ENCODE measurements at places on chromosomes 1 and 21.

GRCh38 chr1:89260566-89261255 lies 11.9 kb downstream of the GBP5 start:
- no peak for DNase-seq

- DNase-seq: no peak
These were observed 19.4 kb downstream of the NEK7 start for GRCh38 chr1:198176179-198176578.

- no peak for DNase-seq
These were observed 19.1 kb upstream of the LMX1A start for GRCh38 chr1:165375623-165376022.

DNA sequence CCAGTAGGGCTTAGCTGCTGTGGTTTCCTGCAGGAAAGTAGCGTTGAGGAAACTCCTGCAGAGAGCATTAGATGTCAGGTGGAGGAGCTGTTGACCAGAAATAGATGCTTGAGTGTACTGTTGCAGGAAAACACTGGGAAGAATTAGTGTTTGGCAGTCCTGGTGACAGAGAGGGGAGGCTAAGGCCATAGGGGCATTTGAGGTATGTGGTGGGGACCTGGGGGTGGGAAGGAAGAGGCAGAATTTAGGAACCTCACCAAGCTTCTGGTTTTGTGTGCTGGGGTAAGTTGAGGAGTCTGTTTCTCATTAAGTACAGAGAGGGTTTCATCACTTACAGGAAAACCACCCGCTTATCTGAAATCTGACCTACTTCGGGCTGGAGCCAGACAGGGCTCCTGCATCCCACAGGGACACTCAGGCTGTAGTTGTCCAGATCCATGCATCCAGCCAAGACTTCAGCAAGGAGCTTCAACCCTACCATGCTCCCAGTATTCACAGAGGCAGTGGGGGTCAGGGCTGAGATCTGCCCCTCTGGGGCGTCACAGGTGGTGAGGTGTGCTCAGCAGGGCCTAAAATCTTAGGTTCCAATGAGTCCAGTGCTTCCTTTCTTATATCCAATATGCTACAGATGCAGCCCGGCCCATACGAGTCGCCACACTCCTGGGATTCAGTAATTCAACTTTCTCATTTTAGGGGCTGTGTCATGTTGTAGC lies 15.1 kb downstream of the SH2D2A start:
- no peak for DNase-seq

DNA sequence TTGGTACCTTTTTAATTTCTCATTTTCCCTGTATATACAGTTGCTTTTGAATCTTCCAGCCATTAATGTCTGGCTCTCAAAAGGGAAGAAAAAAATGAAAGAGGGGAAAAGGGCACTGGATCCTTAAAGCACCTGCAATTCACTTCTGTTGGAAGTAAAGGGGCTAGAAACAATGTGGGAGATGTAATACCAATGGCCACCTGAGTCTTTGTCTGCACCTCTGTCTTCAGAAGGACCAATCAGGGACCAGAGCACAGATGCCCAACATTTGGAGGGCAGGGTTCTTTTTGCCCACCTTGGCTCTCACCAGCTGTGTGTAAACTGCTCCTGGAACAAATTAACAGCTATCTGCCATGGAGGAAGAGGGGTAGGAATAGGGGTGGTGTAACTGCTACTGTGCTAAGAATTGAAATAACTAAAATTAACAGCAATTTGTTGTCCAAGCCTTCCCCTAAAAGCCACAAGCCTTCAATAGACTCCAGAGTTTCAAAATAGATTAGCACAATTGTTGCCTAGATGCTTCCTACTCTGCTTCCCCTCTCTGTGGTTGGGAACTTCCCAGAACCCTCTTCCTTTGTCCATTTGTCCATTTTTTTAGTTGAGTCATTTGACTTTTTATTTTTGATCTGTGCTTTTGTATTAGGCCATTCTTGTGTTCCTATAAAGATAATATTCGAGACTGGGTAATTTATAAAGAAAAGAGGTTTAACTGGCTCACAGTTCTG lies 11.5 kb upstream of the LRRC8B start:
- no peak for DNase-seq

GRCh38 chr1:156497078-156497742 lies 3.4 kb downstream of the MEF2D start:
- DNase-seq: no peak

DNA sequence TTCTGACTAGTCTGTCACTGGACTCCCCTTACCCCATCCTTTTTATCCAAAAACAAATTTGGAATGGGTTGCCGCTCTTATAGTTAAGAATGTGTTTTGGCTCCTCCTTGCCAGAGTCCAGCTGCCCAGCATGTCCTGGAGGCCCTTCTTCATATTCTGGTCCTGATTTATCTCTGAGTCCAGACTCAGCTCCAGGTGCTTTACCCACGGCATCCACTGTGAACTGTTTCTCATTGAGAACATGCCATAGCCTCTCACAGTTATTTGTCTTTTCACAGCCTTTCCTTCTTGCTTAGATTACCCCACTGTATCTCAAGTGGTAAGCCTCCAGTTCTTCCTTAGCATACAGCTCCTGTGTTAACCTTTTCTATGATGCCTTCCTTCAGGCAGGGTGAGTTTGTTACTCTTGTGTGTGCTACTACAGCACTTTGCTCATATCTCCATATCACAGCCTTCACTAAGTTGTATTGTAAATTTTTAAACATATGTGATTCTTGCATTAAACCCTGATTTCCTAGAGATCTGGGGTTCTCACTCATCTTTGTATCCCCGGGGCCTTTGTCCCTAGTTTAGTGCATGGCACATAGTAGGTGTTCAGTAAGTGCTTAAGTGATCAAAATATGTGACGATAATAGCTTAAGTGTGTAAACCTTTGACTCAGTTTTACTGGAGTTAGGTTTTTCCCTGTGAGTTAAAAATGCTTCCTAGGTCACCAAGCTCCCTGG lies 116.0 kb downstream of the OSBPL9 start:
- no peak for DNase-seq

GRCh38 chr1:78095593-78095992 lies 49.8 kb downstream of the GIPC2 start:
- no peak for DNase-seq

DNA sequence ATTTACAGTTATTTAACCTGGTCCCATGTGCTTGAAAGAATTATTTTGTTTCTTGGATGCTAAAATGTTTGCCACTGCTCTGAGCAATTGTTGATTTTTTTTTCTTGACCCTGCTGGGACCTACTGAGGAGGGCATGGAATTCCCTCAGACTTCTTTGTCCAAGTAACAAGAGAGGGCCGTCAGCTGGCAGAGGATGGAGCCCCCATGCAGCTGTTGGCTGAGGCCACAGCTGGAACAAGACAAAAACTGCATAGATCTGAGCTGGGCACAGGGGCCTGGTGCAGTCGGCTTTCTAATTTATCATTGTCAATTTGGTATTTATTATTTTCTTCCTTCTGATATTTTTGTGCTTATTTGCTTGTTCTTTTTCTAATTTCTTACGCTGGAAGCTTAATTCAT lies 39.6 kb upstream of the ABCG1 start:
- DNase-seq: no peak

DNA sequence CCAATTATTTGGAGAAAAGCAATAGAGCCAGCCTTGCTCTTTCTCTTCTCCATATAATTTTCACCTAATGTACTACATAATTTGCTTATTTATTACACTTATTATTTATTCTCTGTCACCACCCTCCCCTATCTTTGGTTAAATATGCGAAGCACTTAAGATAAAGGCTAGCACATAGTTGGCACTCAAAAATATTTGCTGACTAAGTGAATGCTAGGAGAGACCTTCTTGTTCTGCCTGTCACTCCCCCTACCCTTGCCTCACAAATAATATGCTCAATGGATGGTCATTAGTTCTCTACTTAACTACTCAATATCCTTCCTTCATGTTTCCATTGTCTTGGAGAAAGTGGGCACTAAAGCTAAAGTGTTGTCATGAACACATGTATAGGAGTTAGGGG lies 139.7 kb upstream of the ZC3H11B start:
- no peak for DNase-seq

- no peak for DNase-seq
These were observed 121.0 kb downstream of the TNR start for GRCh38 chr1:175622362-175622761.

DNA sequence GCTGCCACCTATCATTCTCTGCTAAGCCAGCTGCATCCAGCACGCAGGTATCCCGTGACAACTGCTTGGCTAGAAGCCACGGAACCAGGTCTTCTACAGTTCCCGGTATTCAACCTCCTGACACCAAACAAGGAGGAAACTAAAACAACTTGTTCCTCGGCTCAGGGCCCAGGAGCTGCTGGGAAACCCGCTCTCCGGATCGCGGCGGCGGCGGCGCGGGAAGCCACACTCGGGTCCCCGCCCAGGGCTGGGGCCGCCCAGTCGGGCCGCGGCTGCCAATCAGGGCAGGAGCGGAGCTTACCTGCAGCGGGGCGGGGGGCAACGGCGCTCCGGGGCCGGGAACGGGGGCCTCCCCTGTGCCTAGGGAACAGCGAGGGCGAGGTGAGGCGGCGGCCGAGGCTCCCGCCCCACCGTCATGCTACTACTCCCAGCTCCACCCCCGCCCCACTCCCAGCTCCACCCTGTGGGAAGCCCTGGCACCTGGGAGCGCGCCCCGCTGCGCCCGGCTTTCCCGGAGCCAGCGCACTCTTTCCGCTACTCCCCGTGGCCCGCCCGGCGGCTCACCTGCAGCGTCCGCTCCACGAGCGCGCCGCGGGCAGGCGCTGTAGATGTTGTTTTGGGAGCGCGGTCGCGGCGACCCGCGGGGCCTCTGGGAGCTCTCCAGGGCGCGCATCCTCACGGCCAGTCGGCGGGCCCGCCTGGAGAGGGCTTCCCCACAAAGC lies 12.1 kb downstream of the IL24 start:
- DNase-seq: no peak

- DNase-seq: no peak
These were observed 42.4 kb upstream of the TACSTD2 start for GRCh38 chr1:58619286-58620054.

GRCh38 chr1:64041371-64042131 lies 161.9 kb upstream of the UBE2U start:
- no peak for DNase-seq

GRCh38 chr1:242004751-242005495 lies 6.0 kb upstream of the MAP1LC3C start:
- no peak for DNase-seq

GRCh38 chr21:42124081-42124480 lies 53.0 kb downstream of the UMODL1 start:
- DNase-seq: no peak

DNA sequence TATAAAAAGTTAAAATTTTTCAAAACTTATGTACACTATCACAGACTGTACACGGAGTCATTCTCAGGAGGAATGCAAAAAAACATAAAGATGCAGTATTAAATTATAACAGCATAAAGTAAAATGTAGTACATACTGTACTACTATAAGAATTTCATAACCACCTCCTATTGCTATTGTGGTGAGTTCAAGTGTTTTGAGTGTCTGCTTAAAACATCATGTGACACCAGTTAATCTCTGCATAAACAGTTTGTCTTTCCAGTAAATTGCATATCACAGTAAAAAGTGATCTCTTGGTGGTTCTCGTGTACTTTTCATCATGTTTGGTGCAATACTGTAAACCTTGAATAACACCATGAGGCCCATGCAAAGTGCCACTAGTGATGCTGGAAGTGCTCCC lies 45.2 kb downstream of the SDCCAG8 start:
- no peak for DNase-seq

DNA sequence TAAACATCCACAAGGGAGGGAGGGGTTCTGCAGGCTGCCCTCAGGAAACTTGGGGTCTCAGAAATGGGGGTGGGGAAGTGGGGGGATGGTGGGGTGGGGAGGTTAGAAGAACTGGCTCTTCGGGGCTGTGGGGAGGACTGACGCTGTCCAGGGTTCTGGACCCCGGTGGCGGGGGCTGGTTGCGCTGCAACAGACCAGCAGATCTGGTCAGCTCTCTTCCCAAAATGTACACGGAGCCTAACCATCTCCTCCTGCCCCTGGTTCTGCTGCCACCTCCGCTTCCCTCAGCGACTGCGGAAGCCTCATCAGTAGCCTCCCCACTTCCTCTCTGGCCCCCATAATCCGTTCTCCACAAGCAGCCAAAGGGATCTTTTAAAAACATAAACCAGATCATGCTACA lies 29.3 kb upstream of the C1QA start:
- DNase-seq: no peak

DNA sequence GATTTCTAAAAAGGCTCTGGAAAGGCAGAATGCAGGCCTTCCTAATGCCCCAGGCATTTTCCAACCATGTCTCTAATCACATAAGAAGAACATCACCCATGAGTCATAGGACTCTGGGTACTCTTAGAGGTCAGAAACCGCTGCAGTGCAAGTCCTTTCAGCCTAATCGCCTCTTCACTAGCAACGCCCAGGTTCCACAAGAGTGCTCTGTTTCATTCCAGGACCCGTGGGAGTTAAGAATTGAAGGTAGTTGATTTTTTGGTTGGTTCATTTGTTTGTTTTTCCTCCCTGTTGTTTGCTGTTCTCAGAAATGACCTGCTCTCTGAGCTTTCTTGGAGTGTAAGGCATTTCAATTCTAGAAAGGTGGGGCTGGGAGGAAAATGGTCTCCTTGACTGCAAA lies 123.2 kb downstream of the NR5A2 start:
- DNase-seq: no peak

DNA sequence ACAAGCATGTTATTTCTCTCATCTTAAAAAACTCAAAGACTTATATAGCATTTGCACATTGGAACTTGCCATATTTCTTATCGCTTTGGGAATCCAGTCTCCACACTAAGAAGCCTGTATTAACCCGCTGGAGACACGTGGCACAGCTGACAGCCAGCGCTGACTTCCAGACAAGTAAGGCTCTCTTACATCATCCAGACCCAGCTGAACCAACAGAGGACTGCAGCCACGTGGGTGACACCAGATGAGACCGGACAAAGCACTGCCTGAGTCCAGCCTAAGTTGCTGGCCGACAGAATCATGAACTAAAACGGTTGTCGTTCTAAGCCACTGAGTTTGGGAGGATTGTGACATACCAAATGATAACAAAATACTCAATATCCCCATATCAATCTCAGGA lies 6.3 kb upstream of the CD247 start:
- DNase-seq: no peak

GRCh38 chr1:106705971-106706370 lies 350.5 kb upstream of the PRMT6 start:
- DNase-seq: no peak

GRCh38 chr1:209570743-209571142 lies 12.8 kb upstream of the CAMK1G start:
- no peak for DNase-seq

Measured in stimulated activated CD8-positive, alpha-beta memory T cell treated with anti-CD3 and anti-CD28 coated beads, Interleukin-7, amount 100 ng/mL, for 1 hour (primary cell).